MM.1S (cell line): ENCODE measurements at places on chromosomes 4 and X.

- DNase-seq: no peak
Observed at GRCh38 chr4:54224996-54225597, 4.0 kb upstream of the PDGFRA start.

DNA sequence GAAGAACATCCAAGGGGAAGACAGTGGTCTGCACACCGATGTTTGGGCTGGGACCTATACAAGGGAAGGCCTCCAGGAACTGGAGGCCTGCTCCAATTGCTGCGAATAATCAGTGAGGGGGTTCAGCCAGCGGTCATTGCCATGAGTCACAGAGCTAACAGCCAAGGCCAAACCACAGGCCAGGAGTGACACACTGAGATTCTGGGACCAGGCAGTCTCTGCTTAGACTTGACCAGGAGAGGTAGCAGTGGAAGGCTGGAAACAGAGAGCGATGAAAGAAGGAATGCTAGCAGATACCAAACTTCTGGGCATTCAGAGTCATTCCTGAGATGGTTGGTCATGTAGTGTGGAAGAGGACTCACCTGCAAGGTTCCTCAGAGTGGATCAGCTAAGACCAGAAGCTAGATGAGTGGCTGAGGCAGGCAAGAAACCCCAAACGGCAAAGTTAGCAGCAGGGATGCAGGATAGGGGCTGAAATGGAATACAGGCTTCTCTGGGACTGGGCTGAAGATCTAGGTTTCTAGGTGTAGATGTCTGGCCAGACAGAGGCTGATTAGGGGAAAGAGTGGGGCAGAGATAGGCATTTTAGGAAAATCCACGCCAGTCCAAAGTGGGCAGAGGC lies 54.7 kb downstream of the CNGA2 start:
- no peak for DNase-seq

DNA sequence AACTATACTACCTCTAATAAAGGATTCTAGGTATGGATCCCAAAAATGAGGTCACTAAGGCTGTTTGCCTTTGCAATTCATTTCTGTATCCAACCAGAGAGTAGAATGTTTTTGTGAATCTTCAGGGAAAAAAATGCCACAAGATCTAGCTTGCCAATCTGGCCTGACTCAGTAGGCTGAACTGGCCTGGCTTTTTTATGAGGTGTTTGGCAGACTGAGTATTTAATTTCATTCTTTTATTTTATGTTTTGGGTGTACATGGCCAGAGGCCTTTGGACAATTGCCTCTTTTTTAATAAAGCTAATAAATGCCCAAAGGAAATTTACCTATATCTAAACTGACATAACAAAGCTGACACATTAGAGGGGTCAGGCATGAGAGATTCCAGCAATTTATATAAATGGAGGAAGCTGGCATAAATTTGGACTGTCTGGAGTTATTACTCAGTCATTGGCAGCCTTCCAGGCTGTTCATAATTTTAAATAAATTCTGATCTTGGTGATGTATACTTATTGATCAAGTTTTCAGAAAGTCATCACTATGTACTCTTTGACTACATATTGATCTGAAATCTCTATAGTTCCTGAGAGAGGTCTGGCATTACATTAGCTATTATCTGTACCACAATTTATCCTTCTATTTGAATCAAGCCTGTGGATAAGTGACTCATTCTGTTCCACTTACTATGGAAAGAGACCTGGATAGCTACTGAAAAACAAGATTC lies 376.4 kb upstream of the NOCT start:
- no peak for DNase-seq

- DNase-seq: no peak
Observed at GRCh38 chrX:119041175-119041574, 31.6 kb upstream of the CT47C1 start.

- DNase-seq: peak; percentile 35
Observed at GRCh38 chrX:12548746-12549145, 242.5 kb upstream of the PRPS2 start.

DNA sequence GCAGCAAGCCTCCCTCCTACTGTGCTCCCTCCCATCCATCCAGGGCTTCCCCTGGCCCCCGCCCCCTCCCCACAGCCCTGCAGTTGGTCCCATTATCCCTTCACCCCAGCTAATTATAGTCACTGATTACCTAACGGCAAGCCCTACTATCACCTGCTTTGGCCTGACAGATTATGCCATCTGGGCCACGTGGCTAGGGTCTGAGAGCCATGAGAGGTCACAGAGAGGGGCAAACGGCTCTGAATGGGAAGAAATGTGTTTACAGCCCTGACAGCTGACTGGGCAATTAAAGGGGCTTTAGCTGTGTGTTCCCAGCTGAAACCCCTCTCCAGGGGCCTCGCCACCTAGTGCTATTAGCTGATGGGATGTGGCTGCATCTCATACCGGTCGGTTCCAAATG lies 134.4 kb upstream of the CPEB2 start:
- DNase-seq: no peak
